ENCODE measurements at places on chromosomes 4 and X.
A peak's percentile ranks its signal among the peaks of the same experiment; 100 is the strongest.

GRCh38 chr4:170374770-170375169 is 285.0 kb upstream of the AADAT start:
- no peak for DNase-seq

- DNase-seq: no peak
Measured at GRCh38 chr4:1380368-1381151, 25.7 kb downstream of the NKX1-1 start.

DNA sequence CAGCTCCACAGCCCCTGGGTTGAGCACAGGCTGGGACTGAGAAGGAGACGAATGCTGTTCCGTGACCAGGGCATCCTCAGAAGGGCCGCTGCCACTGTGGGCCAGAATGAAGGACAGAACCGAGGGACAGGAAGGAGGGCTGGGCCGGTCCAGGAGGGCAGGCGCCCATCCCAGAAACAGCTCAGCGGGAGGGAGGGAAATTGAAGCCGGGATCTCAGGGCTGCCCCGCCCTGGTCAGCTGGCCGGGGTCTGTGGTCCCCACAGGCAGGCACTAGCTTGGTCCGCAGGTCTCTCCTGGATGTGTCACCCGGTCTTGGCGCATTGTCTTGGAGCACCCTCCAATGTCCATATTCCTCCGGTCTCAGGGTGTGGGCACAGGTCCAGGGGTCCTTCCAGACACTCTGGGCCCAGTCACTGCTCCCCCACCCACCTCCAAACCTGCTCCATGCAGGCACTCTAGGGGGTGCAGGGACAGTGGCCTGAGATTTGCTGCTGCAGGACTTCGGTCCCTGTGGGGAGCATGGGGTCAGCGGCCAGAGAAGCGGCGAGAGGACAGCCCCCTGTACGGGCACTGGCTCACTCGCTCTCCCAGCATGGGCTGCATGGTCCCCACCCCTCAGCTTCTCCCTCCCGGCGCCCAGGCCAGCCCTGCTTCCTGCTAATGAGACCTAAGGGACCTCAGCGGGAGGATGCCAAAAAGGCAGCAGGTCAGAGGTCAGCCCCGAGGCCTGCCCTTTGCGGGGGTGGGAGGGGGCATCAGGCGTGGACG is 23.9 kb upstream of the MXD4 start:
- DNase-seq: no peak

DNA sequence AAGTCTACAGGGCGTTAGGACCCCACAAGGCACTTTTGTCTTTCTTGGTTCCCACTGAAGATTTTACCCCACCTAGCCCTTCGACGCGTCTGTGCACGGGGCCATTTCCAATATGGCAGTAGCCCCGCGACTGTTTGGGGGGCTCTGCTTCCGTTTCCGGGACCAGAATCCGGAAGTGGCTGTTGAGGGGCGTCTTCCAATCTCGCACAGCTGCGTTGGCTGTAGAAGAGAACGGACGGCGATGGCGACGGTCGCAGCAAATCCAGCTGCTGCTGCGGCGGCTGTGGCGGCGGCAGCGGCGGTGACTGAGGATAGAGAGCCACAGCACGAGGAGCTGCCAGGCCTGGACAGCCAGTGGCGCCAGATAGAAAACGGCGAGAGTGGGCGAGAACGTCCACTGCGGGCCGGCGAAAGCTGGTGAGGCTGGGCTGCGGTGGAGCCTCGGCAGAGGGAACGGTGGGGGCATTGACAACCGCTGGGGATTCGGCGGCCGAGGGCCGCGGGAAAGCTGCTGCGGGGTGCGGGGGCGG is at the start of gene USP11:
USP11 (plus strand) TSS at position 207 of the 530 bp plus-strand sequence; CDS start at position 242, 35 bp downstream.
- DNase-seq: peak; percentile 50

DNA sequence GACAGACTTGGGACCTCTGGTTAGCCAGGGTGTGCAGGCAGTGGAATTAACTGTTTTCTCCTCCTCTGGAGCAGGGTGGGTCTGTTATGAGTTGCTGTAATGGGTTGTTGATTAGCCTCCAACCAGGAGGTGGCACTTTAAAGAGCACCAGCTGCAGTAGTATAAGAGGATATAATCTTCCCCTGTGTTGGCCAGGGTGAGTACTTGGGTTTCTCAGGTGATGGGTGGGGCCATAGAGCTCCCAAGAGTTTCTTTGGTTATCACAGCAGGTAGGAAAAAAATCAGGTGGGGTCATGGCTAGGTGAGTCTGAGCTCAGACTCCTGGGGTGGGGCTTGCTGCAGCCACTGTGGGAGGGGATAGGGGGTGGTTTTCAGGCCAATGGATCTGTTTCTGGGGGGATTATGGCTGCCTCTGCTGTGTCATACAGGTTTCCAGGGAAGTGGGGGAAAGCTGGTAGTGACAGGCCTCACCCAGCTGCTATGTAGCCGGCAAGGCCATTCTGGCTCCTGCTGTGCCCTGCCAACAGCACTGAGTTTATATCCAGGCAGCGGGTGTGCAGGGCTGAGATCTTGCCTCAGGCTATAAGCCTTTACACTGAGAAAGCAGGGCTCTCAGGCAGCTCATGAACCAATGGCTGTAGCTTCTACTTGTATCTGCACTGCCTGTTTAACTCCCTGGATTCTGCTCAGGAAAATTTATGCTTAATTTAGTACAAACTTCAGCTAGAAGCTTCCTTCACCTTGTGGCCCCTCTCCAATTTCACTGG is 70.1 kb downstream of the CCNG2 start:
- no peak for DNase-seq

GRCh38 chr4:113026556-113026955 is 22.9 kb upstream of the ANK2 start:
- DNase-seq: no peak

- no peak for DNase-seq
Measured at GRCh38 chr4:6116696-6117285, 83.6 kb downstream of the JAKMIP1 start.

- DNase-seq: no peak
Measured at GRCh38 chrX:9171841-9172463, 138.0 kb upstream of the FAM9B start.

DNA sequence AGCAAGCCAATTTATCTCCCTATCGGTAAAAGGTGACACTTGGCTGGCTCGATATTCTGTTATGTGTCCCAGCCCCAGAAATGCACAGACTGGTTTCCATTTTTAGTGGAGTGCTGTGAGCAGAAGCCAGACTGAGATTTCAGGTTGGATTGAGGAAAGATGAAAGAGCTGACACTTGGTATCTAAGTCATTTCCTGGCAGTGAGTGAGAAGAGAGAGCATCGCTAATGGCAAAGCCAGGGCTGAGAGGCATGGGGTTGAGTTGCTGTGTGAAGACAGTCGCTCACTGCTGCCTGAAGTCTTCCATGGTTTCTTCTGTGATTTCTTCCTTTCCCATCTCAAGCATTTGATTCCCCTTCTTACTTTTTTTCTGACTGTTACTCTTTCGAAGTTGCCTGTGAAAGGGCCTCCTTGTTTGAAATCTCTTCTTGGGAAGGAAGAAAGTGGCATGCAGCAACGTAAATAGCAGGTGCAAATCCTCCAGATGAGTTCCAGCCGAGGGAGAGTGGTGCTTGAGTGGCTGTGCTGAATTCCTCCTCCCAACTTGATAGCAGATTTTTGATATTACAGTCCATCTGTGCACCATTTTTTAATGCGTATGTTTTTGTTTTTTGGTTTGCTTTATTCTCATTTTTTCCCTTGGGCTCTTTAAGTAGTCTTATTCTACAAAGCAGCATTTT is 109.2 kb upstream of the LIMCH1 start:
- DNase-seq: no peak

DNA sequence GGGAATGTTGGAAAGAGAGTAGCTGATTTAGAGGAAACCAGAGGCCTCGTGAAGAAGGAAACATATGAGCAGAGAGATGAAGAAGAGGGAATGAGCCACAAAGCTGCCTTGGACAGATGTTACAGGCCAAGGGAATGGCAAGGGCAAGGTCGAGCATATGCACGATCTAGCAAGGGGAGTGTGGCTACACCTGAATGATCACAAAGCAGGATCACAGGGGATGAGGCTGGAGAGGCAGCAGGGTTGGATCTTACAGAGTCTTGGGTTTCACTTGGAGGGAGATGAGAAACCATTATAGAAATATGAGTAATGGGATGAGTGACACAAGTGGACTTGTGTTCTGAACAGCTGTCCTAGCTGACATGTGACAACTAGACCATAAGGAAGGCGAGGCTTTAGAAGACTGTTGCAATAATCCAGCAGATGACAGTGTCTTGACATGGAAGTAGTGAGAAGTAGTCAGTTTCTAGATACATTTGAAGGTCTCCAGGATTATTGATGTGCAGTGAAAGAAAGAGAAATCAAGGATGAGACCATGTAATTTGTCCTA is 58.7 kb downstream of the RASGEF1B start:
- no peak for DNase-seq

- peak; percentile 7 for DNase-seq
Measured at GRCh38 chrX:57367649-57368048, 81.1 kb downstream of the FAAH2 start.

DNA sequence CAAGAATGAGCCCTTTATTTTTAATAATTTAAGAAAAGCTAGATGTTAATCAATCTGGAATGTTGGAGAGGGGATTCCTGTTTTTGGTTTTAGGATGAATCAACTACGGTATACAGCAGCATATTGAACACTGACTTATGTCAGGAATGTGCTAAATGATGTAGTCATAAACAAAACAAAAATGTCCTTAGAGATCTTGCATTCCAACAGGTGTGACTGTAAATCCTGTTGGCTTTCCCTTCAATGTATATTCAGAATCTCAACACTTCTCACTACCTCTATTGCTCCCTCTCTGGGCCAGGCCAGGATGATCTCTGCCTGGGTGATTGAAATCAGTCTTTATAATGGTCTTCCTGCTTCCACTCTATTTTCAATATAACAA is 37.8 kb upstream of the BDH2 start:
- no peak for DNase-seq

DNA sequence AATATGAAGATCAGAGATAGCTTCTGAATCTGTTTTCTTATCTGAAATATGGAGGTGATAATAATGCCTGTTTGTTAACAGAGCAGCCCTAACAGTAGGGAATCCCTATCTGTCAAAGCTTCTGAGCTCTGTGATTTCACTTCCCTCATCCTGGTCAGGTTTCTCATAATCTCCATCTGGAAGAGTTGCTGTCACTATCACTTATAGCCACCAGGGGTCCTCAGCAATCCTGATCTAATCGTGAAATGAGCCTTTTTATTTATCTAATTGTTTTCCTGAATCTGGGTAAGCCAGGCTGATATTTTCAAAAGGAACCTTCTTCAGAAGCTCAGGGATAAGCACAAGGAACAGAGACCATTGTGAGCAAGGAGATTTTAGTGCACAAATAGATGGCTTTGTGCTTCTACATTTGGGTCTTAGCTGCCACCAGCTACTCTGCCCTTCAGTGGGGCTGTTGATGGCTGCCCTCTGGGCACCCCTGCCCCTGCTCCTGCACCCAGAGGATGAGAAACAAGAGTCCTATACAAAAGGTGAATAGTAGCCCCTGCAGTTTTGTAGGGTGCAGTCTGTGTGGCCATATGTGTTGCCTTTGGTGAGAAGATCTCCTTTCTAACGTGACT is 196.4 kb upstream of the RADX start:
- DNase-seq: no peak

DNA sequence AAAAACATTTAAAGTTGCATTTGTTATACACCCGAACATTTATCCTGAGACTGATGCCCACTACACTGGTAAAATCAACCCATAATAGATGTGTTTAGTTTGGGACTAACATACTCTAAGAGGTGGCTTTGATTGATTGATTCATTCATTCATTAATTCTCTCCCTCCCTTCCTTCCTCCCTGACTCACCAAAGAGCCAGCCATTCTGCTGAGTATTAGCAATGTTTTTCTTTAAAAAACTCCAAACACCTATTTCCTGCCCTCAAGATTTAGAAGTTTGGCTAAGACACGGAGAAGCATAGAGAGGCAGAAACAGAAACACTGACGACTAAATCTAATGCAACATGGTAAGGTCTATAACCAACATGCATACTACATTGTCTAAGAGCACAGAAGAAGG is 88.9 kb downstream of the RASL11B start:
- no peak for DNase-seq

GRCh38 chr4:140602714-140603113 is 34.0 kb upstream of the UCP1 start:
- DNase-seq: no peak

DNA sequence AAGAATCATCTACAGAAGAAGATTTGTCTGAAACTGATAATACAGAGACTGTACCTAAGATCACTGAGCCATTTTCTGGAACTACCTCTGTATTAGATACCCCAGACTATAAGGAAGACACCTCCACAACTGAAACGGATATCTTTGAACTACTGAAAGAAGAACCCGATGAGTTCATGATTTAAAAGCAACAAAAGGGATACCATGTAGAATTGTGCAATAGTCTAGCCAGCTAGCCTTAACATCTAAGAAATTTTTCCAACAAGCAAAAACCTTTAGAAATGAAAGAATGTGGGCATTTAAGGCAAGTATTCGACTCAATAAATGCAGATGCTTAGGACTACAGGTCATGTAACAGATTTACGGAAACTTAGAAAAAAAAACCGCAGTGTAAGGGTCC is 1.3 kb downstream of the CABS1 start:
- no peak for DNase-seq

- DNase-seq: no peak
Measured at GRCh38 chrX:38961936-38962335, 160.7 kb downstream of the MID1IP1 start.

- DNase-seq: no peak
Measured at GRCh38 chr4:35500812-35501211, 743.5 kb downstream of the ARAP2 start.

DNA sequence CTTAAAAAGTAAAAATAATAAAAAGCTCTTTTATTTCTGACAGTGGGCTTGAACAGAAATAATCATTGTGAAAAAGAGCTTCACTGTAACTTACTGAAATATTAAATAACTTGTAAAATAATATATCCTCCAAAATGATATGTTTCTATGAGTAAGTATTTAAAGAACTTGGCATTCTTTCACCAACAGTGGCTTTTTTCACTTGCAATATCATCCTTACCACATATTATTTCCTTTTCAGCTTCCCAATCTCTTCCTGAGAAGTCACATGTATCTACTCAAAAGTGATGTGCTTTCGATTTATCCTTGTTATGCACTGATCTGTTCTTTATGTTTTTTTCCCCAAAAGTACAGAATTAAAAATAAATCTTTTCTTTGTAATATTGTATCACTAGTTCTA is 2.2 kb upstream of the PCDH18 start:
- no peak for DNase-seq

DNA sequence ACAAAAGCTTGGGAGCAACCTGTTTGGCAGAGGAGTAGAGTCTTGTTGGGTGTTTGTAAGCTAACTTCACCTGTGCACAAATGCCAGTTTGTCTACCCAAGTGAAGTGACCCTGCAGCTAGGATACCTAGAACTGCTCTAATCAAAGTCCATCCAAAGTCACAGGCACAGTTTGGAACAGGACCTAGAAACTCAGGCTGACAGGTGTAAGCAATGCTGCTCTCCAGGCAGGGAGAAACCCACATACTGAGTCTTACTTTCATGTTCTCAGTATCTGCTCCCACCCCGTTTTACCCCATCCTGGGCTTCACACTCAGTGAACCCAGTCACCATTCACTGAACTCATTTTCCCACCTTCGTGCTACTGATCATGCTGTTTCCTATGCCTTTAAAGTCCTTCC is 40.3 kb downstream of the MAML3 start:
- no peak for DNase-seq

- no peak for DNase-seq
Measured at GRCh38 chr4:79331126-79331876, 5.4 kb upstream of the NAA11 start.

- DNase-seq: no peak
Measured at GRCh38 chr4:89610236-89610635, 226.7 kb downstream of the SNCA start.

Measured in nucleus accumbens (tissue), 56 donors.